ENCODE measurements at places on chromosomes 1 and 21. TPM values are rescaled to one million over a fixed set of nuclear protein-coding genes. Genes with fewer than 3 reads are reported as not detected.

The RAB25 gene
- not detected for total RNA-seq

The ZNF436 gene
- total RNA-seq: 21.1 TPM

- peak; percentile 62 for DNase-seq
Observed at GRCh38 chr1:154198756-154199562, 7.1 kb upstream of the TPM3 start.

The C8B gene
- total RNA-seq: not detected

DNA sequence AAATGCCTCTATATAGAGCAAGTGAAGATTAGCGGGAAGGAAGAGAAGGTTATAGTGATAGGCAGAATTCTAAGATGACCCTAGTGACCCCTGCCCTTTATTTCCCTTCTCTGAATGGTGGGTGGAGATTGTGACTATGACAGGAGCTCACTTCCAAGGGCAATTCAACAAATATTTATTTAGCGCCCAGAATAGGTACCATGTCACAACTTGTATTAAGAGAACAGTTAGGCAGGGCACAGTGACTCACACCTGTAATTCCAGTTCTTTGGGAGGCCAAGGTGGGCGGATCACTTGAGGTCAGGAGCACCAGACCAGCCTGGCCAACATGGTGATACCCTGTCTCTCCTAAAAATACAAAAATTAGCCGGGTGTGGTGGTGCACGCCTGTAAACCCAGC, 236.0 kb upstream of the POGK start:
- no peak for DNase-seq

DNA sequence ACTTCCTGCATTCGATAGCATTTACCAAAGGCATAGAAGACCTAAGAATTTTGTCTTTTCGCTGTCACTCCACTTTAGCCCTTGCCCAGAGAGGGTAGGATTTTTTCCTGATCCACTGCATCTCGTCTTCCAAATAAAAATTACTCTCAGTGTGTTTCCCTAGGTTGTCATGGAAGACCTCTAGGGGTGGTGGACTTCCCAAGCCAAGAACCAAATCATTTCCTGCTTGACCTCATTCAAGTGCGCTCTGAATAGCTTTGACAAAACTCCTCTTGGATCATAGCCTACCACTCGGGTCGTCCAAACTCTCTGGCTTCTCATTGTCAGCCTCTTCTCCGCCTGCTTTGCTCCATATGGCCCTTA, 431 bp upstream of the C1orf52 start:
- DNase-seq: peak; percentile 57

DNA sequence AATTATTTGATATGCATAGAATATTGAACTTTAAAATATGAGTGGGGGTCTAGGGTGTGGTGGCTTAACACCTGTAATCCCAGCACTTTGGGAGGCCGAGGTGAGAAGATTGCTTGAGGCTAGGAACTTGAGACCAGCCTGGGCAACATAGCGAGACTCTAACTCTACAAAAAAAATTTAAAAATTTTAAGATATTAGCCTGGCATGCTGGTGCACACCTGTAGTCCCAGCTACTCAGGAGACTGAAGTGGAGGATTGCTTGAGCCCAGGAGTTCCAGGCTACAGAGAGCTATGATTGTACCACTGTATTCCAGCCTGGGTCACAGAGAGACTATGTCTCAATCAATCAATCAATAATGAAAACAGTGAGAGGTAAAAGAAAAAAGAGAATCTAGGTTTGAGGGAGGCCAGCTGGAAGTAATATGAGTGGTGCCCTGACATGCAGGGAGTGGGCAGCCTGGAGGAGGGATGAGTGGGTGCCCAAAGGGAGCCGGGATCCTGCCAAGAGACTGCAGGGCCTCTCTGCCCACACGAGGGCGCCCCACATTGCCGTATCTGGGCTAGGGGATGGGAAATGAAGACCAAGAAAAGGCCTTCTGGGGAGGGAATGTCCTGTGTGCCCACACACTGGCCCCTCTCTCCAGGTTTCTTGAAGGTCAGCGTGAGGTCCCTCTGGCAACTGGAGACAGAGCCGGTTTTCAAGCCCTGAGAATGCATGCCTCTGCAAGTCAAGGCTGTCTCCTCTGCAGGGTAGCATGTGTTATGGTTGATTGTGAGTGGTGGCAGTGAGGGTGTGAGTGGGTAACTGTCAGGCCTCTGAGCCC, 93.9 kb upstream of the PPM1J start:
- DNase-seq: peak; percentile 62

DNA sequence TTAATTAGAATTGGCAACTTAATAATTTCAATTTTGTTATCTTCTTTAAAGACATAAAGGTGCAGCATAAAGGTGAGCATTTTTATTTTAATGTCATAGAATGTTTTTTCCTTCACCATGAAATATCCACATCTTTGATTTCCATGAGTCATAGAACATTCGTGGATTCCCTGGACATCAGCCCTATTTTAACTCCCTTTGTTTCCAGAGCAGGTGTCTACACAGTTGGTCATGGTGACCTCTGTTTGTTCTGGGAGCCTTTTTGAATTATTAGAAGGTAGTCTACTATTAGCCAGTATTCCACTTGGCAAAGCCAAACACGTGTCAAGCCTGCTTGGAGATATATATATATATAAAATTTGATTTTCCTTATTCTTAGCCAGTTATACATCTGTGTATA, 572.9 kb downstream of the LTN1 start:
- no peak for DNase-seq

The OXCT2 gene
- 1.9 TPM for total RNA-seq

- DNase-seq: no peak
Observed at GRCh38 chr1:116311193-116311592, 61.9 kb upstream of the ATP1A1 start.

The PTPN7 gene
- total RNA-seq: not detected

GRCh38 chr1:84985365-84985764, 11.5 kb downstream of the MCOLN2 start:
- no peak for DNase-seq

DNA sequence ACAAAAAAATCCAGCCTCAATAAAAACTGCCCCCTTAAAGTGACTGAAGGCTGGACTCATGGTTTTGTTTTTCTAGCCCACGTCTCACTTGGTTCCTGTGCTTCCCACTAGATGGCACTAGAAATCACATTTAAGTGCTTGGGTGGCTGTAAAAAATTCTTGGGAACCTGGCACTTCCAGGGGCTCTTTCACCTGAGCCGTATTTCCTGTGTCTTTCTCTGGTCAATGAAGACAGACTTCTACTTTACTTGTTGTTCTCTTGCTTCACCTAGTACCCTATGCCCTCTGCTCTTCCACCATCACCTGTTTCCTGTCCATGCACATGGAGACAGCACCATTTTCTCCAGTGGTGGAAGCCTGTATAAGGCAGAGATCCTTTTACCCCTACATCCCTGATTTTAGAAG, 20.0 kb downstream of the METTL13 start:
- DNase-seq: peak; percentile 43

- peak; percentile 37 for DNase-seq
Observed at GRCh38 chr1:57474137-57474750, 50.4 kb upstream of the DAB1 start.

GRCh38 chr1:37449936-37450335, 24.4 kb upstream of the ZC3H12A start:
- no peak for DNase-seq

DNA sequence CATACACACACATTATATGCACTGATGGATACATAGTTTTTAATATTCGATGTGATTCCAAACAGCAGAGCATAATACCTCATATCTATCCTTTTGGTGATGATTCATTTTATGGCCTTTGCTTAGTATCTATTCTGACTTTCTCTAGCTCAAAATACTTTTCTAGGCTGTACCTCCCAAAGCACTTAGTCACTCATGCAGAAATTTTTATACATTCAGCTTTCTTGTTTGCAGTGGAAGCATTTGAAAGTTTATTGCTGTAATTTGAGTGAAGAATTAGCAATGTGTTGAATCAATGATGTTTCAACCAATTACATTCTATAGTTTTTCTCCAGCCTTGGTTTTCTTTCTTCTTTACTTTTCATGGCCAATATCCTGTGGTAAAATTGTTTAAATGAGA, 66.7 kb downstream of the LBR start:
- DNase-seq: no peak

DNA sequence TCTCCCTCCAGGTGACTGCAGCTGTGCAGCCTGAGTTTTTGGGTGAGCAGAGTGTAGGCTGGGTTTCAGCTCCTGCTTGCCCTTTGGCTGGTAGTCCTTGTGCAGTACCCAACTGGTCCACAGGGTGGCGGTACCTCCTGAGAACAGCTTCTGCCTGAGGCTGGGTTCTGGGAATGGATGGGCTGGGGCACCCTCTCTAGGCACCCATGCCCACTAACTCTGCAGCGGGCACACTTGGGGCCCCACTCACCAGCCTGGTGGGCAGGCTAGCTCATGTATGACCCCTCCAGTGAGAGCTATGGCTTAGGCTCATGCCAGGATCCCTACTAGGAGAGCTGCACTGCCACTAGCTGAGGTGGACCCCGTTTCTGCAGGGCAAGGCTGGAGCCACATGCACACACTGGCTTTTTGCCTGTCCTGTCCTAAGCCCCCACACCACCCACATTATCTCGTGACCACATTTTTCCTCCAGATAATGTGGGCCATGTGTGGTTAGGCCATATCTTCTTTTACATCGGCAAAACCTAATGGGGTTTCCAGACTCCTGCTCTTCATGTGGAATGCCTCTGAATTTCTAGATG, 15.5 kb upstream of the GSTM4 start:
- DNase-seq: peak; percentile 58

DNA sequence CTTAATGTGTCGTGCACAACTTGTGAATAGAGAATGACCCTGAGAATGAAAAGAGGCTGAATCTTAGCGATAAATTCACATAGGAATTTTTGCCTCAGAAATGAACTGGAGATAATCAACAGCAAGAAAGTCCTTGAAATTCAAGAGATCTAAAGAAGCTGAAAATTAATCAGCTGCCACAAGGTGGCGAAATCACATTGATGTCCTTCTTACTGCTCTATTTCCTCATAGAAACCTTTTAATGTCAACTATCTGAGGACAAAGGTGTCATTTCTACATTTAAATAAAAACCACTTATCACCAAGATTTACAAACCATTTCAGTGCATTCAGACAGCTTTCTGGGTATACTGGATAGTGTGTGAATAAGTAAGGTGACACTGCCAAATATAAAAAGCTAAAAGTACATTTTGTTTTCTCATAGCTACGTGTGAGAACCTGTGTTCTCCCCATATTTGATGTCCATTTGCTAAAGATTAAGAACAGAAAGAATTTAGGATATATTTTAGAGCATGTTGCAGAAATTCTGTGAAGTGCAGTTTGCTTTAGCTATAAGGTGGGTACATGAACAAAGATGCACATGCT, 485.3 kb upstream of the PTBP2 start:
- DNase-seq: peak; percentile 67

DNA sequence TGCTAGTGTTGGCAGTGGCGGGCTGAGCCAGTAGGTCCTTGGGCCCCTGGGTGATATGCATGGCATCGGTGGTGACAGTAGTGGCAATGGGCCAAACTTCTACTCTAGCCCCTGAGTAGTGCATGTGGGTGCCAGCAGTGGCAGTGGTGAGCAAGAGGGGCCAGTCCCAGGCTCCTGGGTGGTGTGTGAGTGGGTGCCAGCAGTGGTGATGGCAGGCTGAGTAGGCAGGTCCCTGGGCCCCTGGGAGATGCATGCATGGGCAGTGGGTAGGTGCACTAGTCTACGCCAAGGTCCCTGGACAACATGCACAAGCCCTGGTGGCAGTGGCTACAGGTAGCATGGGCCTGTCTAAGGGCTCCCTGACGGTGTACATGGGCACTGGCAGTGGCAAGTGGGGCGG, 24.6 kb upstream of the TTC22 start:
- DNase-seq: no peak

GRCh38 chr1:162487241-162487640, 10.4 kb upstream of the UHMK1 start:
- peak; percentile 25 for DNase-seq

The PLCH2 gene
- 0.12 TPM for total RNA-seq

The LDLRAD1 gene
- not detected for total RNA-seq

DNA sequence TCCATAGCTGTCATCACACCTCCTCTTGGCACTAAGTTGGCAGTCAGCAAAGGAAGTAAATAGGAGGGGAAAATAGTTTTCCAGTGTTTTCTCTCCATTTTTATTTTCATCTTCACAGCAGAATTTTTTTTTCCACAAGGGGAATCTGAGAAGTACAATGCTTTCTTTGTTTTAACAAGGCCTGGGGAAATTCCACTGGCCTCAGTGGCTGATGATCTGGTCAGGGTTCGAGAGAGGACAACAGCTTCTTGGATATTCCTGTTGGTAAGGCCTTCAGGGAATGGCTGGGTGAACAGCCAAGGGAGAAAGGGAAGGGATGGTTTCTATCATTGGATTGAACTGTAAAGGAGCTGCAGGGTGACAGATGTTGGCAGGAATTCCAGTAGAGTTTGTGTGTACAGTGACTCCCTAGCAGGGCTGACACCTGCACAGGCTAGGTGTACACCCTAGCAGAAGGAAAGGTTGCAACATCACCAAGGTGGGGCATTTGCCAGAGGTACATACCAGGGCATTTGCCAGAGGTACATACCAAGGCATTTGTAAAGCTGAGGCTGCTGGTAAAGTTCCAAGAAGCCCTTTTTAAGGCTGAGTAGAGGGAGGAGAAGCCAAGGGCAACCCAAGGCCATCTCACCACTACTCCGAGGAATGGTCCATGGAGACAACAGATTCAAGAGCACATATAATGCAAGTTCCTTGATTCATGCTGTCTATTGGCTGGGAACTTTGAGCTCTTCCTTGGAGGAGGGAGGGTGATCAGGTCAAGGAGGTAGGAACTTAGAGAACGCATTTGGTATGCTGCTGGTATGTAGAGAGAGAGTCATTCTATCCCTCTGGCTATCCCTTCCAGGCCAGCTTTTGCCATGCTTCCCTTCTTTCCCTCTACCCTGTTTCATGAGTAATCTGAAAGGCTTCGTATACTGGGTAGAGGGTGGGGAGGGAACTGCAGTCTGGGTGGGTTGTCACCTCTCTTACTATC, 3.1 kb downstream of the GJA5 start:
- DNase-seq: peak; percentile 34

DNA sequence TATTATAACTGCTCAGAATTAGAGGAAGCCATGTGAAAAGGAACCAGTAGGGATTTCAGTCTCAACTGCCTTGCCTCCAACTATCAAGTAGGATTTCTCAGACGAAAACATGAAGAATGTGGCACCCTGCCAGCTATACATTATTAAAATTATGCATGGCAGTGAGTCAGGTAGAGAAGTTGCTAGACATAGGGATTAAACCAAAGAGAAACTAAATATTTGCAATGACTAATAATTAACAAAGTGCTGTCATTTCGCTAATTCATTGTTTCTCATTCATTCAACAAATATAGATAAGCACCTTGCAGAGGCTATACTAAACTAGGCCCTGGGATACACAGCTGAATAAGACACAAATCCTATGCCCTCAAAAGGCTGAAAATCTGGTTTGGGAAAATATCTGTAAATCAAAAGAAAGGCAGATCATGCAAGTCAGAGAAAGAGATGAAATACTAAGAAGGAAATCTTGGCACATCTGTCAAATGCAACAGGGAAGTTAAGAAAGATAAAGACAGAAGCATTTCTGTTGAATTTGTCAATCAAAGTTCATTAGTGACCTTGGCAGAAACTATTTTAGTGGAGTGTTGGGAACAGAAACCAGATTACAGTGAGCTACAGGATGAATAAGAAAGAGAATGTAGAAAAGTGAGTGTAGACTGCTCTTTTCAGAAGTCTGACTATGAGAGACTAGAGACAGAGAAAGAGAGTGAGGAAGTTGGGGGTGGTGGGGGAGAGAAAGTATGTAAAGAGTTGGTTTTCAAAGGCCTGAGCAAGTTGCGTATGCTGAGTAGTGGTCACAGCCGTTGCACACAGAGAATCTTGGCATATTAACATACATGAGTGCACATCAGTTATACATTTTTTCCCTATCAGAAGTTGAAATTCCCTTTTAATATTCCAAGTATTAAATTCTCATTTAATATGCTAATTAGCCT, 14.7 kb upstream of the NBPF11 start:
- DNase-seq: no peak

The C1orf210 gene
- not detected for total RNA-seq

All from RPMI7951 (cell line).